ENCODE measurements at places on chromosomes 4 and X. TPM values are rescaled to one million over a fixed set of nuclear protein-coding genes. Genes with fewer than 3 reads are reported as not detected.

TACR3 gene
- 0.43 TPM for total RNA-seq

TKTL2 gene
- not detected for total RNA-seq

NLRP2B gene
- total RNA-seq, result 0.83 TPM

FGB gene
- not detected for total RNA-seq

ABCG2 gene
- total RNA-seq, result 29.1 TPM

TASL gene
- total RNA-seq, result 0.73 TPM

ABCD1 gene
- 5.1 TPM for total RNA-seq
